ENCODE measurements at places on chromosomes 11 and 22.

- DNase-seq = no peak
Measured at GRCh38 chr11:77095551-77096490, 6.8 kb upstream of the OMP start.

DNA sequence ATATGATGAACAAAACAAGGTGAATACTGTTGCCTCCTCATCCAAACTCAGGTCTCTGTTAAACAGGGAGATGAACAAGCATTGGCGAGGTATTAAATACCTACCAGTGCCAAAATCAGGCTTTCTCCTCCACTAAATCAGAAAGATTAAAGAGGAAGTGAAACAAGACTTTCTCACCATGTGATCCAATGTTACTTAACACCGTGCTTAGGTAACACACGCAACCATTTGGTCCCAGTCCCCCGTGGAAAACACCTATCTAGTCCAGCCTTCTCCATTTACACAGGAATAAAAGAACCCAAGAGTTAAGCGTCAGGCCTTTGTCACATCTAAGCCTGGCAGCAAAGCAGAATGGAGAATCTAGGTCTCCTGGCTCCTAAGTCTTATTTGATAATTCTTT, 34.5 kb downstream of the TENM4 start:
- DNase-seq = no peak

- no peak for DNase-seq
Measured at GRCh38 chr22:26429458-26430286, 612 bp downstream of the ASPHD2 start.

- peak; percentile 71 for DNase-seq
Measured at GRCh38 chr11:117095284-117096161, 2.7 kb downstream of the SIK3 start.

DNA sequence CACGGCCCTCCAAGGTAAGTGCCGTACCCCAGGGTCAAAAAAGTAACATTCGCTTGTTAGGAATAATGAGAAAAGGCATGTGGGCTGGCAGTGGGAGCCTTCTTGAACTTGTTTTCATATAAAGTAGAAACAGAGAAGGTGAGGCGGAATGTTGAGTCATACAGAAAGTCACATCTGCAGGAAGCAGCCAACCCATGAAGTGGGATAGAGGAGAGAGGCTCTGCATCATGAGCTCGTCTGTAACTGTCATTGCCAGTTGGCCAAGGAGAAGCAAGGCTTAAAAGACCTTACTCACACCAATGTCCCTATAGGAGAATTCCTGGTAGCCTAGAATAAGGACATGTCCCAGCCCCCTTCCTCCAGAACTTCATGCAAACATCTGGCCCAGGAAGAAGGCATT, 253.3 kb downstream of the BUD13 start:
- DNase-seq = no peak

DNA sequence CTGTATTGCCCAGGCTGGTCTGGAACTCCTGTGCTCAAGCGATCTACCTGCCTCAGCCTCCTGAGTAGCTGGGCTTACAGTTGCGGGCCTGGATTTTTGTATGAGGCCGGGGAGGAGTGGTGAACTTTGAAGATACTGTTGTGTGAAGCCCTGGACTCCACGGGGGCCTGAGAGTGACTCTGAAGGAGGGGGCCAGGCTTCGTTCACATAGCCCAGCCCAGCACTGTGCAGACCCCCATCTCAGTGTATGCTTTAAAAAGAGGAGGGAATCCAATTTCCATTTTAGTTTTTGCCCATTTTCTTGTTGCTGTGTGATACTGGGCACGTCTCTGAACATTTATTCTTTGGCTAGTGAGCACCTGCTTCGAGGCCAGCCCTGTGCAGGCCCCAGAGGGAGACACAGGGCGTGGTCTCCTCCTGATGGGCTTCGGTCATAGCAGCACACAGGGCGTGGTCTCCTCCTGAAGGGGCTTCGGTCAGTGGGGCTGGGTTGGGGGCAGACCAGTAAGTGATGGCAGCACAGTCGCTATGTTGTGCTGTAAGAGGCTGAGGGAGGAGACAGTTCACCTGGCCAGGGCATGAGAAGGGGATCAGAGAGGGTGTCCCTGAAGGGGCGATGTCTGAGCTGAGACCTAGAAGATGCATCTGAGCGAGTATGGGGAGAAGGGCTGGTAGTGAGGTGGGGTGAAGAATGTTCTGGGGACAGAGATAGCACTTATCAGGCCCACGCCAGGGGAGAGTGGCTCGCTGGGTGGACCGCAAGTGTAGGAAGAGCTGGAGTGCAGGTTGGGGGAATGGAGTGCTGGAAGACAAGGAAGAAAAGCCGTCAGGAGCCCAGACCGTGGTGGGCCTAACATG, 14.0 kb downstream of the SAMM50 start:
- DNase-seq = no peak

DNA sequence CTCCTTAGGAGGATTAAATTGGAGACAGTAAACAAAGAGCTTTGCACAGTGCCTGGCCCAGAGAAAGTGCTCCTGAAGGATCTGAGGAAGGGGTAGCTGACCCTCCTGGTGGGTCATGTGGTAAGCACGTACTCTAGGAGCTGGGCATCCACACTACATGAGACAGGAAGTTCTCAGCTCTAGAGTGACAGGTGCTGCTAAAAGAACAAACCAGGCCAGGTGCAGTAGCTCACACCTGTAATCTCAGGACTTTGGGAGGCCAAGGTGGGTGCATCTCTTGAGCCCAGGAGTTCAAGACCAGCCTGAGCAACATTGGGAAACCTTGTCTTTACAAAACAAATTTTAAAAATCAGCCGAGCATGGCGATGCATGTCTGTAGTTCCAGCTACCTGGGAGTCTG, 13.1 kb downstream of the SLC43A1 start:
- DNase-seq = no peak

DNA sequence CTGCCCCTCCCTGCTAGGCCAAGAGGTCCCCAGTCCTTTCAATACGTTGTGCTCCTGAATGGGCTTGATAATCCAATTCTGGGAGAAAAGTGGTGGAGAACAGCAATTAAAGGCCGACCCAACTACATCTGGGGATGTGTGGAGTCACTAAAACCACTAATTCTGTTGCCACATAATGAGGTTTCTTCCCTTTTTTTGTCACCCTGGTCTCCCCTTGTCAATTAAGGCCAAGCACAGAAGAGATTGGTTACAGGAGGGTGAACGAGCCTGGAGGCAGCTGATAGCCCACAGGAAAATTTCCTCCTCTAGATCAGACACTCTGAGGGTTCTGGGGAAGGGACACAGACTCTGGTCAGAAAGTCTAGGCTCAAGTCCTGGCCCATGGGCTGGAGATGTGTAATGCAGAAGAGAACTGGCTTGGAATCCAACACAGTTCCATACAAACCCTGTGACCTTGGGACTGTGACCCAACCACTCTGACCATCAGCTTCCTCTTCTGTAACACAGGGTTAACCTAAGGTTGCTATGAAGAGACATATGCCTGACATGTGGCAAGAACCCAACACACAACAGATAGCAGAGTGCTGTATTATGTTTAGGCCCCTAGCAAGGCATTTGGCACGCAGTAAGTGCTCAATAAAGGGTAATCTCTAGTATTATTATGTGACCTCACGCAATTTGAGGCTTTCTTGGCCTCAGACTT, 146.4 kb downstream of the CHST1 start:
- no peak for DNase-seq

- DNase-seq = peak; percentile 65
Measured at GRCh38 chr11:11502263-11502861, 119.4 kb downstream of the GALNT18 start.

- no peak for DNase-seq
Measured at GRCh38 chr22:42461511-42461910, 29.3 kb upstream of the NFAM1 start.

- DNase-seq = no peak
Measured at GRCh38 chr11:64563966-64564365, 27.1 kb upstream of the SLC22A12 start.

DNA sequence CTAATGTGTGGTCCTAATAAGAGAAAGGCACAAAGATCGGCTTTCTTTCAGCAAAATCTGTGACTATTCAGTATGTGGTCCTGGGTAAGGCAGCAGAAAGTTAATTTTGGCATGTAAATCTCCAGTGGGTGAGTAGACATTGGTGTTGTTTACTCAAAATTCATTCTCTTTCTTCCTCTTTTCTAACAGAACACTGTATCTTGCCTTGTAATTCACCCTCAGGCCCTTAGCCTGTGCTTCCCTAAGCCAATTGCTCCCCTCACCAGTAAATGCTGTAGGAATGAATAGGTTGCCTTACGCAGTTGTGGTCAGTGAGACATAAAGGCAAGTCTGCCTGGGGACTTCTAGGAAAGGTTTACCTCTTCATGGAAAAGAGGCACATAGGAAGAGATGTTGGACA, 49.9 kb upstream of the PDE3B start:
- DNase-seq = no peak

DNA sequence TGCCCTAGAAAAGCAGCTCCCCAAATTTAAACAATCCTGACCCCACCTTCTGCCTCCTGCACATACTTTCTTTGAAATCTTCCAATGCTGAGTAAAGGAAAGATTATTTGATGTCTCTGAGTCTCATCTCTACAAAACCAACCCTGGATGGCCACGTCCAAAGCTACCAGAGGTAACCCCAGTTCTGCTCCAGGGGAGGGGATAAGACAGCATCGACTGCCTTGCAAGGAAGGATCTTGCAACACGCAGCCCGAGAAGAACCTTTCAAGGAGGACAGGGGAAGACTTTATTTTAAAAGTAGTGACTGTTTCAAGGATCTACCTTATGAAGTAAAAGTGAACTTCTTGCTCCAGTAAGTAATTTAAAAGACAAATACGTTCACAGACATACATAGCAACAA, 66.5 kb upstream of the TMEM45B start:
- no peak for DNase-seq

- DNase-seq = no peak
Measured at GRCh38 chr11:103548838-103549237, 439.6 kb downstream of the DYNC2H1 start.

DNA sequence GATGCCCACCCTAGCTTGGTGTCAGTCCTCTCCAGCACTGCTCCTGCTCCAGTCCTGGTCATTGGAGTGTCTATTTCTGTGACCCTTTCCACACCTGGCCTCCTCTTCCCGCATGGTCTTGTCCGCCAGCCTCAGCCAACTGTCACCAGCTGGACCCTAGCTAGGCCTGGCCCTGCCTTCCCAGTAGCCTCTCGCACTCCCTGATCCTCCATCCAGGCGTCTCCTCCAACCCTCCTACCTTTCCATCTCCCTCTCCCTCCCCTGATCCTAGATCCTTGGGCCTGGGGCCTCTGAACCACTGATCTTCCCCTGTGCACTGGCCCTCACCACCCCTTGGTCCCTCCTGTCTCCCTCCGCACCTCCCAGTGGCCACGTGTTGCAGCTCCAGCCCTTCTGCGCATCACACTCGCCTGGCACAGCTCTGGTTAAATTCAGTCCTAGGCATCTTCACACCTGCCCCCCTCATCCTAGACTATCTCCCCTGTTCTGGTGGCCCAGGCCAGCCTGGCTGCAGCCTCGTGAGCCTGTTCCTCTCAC, 9.9 kb downstream of the SYNGR1 start:
- DNase-seq = no peak

DNA sequence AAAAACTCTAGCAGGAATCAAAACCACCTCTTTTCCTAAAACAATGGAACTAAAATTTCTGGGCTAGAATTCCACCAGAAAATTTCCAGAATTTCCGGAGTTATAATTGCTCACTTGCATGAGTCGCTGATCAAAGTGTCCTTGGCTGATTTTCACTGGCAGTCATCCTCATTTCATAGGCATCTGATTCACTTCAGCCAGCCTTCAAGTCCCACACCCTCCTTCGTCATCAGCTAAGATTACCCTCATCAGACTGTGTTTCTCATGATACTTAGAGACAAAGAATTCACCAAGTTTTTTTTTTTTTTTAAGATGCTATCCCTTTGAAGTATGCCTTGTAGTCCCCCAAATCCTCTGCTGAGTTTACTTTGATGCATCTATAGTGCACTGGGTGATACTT, 71.5 kb upstream of the RAB38 start:
- DNase-seq = no peak

DNA sequence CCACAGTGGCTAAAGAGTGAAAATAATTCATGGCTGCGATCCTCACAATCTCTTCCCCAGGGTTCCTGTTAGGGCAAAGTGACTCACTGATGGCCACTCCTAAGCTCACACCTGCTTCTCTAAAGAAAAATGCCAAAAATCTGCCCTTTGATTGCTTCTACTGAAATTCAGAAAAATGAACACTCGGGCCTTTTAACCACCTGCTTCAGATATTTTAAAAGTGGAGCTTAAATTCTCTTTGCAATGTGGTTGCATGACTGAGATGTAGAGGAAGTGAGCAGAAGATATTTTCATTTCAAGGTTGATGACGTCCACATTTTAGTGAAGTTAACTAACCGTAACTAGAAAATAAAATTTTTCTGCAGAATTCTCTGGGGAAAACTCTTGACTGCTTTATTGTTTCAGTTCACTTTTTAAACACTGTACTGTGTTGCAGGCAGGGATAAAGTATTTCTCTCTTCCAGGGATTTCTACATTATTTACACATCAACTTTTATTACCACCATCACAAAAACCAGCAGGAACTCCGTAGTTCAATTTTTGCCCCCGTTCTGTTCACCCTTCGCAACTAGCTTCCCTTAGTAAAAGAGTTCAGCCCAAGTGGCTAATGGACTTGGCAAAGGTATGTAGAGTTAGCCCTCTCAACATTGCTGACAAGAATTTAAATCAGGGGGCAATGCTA, 8.5 kb downstream of the RAB30 start:
- no peak for DNase-seq
